ENCODE measurements at places on chromosomes 1 and 21.

GRCh38 chr1:211630236-211631081 is 45.0 kb downstream of the NEK2 start:
- DNase-seq = no peak

- DNase-seq = no peak
Observed at GRCh38 chr1:220838578-220838977, 40.7 kb upstream of the HLX start.

- DNase-seq = no peak
Observed at GRCh38 chr1:243258731-243259130, 2.9 kb downstream of the SDCCAG8 start.

- no peak for DNase-seq
Observed at GRCh38 chr1:195122497-195122896, 1485.7 kb downstream of the KCNT2 start.

DNA sequence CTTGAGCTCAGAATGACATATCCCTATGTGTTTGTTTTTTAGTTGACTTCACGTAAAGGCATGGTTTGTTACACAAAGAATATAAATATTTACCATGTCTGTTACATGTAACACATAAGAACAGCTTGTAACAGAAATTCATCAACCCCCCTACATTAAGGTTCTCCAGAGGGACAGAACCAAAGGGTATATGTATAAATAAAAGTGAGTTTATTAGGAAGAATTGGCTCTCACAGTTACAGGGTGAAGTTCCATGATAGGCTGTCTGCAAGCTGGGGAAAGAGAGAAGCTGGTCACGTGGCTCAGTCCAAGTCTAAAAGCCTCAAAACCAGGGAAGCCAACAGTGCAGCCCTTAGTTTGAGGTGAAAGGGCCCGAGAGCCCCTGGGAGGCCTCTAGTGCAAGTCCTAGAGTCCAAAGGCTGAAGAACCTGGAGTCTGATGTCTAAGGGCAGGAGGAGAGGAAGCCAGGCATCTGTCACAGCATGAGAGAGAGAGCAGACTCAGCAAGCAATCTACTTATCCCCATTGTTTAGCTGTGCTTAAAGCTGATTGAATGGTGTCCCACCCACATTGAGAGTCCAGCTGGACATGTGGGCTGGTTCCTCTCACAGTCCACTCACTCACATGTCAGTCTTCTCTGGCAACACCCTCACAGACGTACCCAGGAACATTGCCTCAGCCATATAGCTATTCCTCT is 15.8 kb downstream of the THRAP3 start:
- DNase-seq = no peak

- DNase-seq = peak; percentile 20
Observed at GRCh38 chr1:27388337-27389005, 4.0 kb upstream of the GPR3 start.

GRCh38 chr1:22877980-22878379 is 94.7 kb downstream of the LACTBL1 start:
- DNase-seq = no peak

DNA sequence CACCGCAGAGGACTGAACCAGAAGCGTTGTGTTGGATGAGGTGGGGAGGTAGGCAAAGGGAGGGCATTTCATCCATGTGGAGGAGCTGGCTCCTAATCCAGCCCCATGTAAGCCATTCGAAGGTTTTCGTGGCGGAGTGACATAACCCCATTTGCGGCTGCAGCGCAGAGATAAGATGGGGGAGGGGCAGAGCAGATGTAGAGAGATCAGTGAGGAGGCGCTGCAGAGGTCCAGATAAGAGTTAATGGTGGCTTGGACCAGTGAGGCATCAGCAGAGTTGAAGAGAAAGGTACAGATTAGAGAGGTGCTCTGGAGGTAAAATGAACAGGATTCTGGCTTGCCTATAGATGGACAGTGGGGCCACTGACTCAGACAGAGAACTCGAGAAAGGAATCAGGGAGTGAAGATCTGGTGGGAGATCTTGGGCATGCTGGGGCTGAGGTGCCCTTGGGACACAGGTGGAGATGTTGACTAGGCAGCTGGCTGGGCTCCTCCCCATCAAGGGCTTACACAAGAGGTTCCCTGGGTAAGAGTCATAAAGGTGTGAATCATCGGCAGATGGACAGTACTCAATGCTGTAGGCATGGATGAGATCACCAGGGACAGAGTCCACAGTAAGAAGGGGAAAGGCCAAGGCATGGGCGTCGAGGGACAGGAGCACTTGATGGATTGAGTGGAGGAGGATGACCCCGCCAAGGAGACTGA is 7.8 kb upstream of the PTPRF start:
- no peak for DNase-seq

GRCh38 chr1:156385534-156386031 is 16.6 kb downstream of the RHBG start:
- DNase-seq = peak; percentile 73

- DNase-seq = no peak
Observed at GRCh38 chr1:162629077-162629627, 3.1 kb upstream of the DDR2 start.

DNA sequence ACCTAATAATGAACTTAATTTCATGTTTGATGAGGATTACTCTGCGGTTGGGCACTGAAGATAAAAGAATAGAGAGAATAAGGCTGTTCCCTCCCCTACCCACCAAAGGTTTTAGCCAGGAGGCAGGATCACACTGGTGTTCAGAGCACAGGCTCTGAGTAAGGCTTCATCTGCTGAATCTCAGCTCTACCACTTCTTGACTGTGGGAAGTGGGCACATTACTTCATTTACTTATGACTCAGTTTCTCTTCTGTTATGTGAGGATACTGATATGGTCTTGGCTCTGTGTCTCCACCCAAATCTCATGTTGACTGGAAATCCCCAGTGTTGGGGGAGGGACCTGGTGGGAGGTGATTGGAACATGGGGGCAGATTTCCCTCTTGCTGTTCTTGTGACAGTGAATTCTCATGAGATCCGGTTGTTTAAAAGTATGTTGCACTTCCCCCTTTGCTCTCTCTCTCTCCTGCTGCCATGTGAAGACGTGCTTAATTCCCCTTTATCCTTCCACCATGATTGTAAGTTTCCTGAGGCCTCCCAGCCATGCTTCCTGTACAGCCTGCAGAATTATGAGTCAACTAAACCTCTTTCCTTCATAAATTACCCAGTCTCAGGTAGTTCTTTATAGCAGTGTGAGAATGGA is 79.7 kb downstream of the SMYD2 start:
- DNase-seq = no peak

DNA sequence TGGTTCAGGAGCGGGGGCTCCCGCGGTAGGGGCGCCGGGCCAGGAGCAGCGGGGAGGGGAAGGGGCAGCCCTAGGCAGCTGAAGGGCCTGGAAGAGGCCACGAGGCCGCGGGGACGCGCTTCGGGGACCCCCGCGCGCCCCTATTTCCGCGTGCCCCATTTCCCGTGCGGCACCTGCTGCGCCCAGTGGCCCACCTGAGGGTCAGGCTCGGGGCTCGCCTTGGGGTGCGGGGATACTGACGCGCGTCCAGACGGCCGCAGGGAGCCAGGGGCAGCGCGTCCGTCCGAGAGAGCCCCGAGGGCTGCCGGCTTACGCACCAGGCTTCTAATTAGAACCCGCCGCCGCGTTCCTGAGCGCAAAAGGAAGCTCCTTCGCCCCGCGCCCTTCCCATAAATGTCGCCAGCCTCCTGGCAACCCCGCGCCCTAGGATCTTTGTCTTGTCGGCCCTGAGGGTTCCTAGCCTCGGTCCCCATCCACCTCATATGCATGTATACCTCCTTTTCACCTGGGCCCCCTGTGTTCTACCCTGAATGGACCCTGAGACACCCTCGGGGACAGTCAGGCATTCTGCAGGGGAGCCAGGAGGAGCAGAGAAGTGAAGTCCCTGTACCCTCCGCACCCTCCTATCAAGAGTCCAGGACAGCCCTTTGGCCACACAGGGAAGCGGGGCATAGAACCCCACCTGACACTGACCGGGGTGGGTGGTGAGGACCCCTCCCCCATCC is 1.8 kb downstream of the WNT3A start:
- DNase-seq = no peak
